ENCODE measurements at places on chromosomes 7 and 10. TPM values are rescaled to one million over a fixed set of nuclear protein-coding genes. Genes with fewer than 3 reads are reported as not detected.

DNA sequence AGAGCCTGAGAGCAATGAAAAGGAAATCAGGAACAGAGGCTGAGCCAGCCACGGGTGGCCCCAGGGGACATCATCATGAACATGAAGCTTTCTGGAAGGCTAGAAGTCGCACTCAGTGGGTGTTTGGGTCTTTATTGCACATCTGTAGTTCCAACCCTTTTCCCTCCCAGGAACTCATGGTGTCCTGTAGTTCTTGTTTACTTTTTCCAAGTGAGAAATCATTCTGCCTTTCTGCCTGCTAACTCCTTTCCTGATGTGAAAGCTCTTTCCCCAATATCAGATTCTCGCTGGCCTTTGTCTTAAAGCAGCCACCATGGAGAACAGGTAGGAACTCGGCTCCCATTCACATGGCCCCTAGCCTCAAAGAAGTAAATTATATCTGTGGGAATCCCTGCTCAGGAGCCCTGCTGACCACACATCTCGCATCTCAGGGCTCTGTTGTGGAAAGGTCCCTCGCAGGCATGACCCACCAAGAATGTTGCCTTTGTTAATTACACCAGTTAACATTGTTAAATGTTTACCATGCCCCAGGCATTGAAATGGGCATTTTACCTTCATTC lies 542.7 kb downstream of the TNS3 start:
- DNase-seq = no peak

- DNase-seq = no peak
These were observed 31.3 kb upstream of the WDFY4 start for GRCh38 chr10:48653347-48653746.

Gene CLCN1
- total RNA-seq = not detected

DNA sequence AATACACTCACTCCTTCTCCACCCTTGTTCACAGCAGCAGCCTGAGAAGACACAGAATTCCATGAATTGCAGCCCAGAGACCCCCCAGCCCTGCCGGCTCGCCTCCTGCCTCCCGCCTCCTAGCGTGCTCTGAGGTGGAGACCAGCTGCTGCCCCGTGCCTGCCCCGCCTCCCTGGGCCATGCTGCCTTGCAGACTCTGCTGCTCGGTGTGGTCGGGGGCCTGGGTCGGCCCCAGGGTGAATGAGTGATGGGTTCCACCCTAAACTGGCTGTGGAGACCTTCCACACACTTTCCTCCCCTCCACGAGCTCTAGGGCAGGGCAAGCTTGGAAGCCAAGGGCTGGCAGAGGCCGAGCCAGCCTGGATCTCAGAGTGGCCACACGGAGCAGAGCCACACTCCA lies 479.3 kb downstream of the DNAJB6 start:
- no peak for DNase-seq

DNA sequence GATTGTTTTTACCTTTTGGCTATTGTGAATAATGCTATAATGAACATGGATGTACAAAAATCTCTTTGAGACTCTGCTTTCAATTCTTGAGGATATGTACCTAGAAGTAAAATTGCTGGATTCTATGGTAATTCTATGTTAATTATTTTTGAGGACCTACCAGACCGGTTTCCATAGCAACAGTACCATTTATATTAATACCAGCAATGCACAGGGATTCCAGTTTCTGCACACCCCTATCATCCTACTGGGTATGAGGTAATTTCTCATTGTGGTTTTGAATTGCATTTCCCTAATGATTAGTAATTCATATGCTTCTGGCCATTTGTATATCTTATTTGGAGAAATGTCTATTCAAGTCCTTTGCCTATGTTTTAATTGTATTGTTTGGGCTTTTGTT lies 9.9 kb upstream of the PPP1R9A start:
- no peak for DNase-seq

GRCh38 chr10:3525832-3526449 lies 259.1 kb downstream of the KLF6 start:
- DNase-seq = no peak

Gene WBP1L
- total RNA-seq = 43.6 TPM

Gene FAM204A
- 22.8 TPM for total RNA-seq

GRCh38 chr7:70707823-70708243 lies 424.1 kb upstream of the GALNT17 start:
- DNase-seq = no peak

- DNase-seq = no peak
These were observed 9.9 kb upstream of the SRRM3 start for GRCh38 chr7:76191783-76192240.

Gene OLAH
- 0.42 TPM for total RNA-seq

Gene ANKRD26
- total RNA-seq = 3.1 TPM

DNA sequence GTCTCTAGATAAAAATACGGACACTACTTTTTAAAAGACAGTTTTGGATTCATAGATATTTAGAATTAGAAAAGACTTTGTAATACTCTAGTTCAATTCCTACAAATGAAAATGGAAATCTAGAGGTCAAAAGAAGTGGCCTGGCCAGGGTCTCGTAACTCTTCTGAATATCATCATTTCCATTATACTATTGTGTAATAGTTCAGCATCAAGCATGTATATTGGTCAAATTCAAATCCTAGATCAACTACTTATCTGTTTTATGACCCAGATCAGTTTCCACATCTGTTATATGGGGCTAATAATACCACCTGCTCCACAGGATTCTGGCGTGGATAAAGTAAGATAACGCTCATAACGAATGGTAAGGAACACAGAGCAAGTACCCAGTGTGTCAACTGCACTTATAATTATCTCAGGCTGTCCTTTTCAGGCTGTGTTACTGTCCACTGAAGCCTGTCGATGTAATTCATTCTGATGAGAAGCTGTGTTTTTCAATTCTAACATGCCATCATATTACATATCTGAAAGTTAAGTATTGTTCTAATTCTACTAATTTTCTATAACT lies 54.3 kb downstream of the ARHGAP21 start:
- DNase-seq = no peak

Gene CDNF
- total RNA-seq = 1.5 TPM

DNA sequence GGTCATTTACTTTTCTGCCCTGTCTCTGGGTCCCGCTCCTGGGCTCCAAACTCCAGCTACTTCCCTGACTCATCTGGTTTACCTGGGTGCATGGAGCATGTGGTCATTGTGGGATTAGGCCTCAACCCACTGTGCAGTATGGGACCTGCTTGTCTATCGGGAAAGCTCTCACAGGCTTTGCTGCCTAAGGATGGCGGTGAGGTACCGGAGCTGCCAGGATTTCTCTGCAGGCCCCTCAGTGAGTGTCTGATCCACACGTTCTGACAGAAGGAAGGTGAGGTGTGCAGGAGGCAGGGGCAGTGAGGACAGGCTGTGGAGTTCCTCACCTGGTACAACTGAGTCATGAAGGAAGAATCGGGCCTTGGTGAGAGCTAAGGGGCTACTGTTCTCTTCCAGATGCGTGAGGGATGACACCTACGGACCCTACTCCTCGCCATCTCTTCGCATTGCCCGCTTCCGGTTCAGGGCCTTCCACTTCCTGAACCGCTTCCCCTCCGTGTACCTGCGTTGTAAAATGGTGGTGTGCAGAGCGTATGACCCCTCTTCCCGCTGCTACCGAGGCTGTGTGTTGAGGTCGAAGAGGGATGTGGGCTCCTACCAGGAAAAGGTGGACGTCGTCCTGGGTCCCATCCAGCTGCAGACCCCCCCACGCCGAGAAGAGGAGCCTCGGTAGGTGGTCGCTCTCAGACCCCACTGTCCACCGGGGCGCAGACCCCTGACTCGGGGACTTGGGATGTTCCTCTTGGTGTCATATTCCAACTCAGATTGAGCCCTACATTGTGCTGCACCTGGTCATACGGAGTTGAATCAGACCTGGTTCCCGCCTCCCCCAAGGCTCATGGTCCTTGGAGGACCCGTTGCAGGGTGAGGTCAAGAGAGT lies 56.7 kb downstream of the C10orf120 start:
- no peak for DNase-seq

DNA sequence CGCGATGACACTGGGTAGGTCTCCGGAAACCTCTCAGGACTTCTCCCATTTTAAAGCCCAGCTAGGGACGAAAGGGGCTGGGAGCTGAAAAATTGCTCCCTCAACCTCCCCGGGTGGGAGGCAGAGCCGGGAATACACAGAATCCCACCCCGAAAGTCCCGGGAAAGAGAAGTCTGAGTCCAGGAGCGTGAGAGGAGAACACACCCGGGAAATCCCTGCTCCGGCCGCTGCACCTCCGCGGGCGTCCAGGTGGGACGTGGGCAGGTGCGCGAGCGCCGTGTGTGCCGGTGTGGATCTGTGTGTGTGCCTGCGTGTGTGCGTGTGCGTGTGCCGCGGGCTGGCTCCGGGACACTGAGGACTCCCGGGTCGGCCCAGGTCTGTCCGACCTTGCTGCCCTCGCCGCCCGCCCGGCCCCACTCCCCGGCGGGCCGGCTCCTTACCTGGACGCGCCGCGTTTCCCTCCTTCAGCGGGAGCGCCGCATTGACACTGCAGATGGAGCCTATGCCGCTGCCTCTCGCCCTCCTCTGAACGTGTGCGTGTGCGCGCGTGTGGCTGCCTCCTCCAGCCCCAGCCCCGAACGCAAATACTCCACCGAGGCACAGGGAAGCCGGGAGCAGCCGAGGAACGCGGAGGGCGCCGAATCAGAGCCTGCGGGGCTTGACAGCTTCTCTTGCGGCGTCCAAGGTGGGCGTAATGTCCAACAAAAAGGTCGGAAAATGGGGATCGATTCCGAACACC lies at the start of gene PLXNA4:
TSS of gene PLXNA4 (minus strand) at position 489 of the 739 bp plus-strand sequence. CDS start 67,777 bp downstream, outside the sequence.
- DNase-seq = no peak

DNA sequence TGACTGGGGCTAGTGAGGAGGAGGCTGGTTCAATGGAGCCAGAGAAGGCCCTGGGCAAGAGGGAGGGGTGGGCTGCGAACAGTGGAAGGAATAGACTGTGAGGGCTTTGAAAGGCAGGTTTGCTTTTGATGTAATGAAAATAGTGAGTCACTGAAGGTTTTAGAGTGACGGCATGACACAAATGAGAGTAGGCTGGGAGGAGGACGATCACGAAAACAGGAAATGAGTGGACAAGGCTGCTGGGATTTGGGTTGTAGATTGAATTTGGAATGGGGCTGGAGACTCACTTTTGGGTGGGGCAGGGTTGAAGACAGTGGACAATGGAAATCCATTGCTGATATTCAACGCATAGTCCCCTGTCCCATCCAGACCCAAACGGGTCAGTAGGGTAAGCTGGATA lies 139.6 kb downstream of the CDH23 start:
- DNase-seq = no peak

Gene RSU1
- total RNA-seq = 38.2 TPM

Gene SEMA3D
- total RNA-seq = 1.1 TPM

Gene SPDYE3
- total RNA-seq = not detected

Gene TFR2
- total RNA-seq = 358 TPM

- no peak for DNase-seq
These were observed 21.3 kb downstream of the ZEB1 start for GRCh38 chr10:31340343-31340742.

DNA sequence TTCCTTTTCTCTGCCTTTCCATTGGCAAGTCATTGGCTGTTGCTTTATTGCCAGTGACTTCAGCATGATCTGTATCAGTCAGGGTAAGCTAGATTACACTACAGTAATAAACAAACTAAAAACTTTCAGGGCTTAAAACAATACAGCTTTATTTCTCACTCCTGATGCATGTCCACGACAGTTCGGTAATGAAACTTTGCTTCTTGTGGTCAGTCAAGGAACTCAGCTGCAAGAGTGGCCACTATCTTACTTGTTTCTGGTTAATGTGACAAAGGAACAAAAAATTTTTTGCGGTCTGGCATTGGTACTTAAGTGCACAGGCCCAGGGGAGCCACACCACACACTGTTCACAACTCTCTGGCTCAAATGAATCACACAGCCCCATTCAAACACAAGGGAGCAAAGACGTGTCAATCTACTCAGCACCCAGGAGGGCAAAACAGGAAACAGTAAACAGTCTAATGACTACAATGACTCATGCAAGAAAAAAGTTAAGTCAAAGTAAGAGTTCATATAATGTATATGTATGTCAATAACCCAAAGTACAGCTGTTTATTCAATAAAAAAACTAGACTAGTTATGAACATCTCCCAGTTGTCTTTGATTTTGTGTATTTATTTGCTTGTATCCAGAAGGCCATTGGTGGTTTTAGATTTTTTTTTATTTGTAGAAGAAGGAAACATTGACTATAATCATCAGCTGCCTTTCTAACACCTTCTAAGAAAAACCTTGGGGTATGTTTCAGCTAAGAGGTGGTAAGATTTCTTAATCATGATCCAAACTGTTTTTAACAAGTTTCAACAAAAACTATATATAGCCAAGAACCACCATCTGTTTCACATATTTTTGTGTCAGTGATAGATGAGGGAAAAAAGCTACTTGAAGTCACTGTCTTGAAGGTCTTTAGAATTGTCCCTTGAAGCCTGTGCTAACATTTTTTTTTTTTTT lies 134.4 kb upstream of the FAM3C start:
- no peak for DNase-seq

Gene OPALIN
- total RNA-seq = not detected

GRCh38 chr7:2956526-2957368 lies 86.9 kb downstream of the CARD11 start:
- DNase-seq = no peak

Gene HOXA6
- not detected for total RNA-seq

Gene TLX1
- total RNA-seq = 0.33 TPM

Gene TRIL
- 0.47 TPM for total RNA-seq

DNA sequence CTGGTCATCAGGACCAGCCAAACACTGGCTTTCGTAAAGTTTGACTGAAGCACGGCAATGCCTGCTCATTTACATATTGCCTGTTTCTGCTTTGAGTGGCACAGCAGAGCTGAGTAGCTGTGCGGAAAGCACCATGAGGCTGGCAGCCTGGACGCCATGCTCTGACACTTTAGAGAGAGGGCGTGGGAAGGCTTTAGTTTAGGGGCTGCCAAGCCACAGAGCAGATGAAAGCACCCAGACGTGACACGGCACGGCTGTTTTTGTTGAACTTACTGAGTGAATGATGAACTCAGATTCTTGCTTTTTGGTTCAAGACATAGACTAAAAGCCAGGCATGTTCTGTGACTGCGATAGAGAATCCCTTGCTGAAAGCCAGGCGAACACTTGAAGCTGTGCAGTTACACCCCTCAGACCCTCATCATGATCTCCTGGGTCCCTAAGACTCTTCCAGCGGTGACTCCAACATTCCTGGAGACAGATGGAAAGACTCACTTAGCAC lies 182.1 kb downstream of the ZMYND11 start:
- DNase-seq = no peak

- no peak for DNase-seq
These were observed 262.0 kb upstream of the ZWINT start for GRCh38 chr10:56623064-56623463.

DNA sequence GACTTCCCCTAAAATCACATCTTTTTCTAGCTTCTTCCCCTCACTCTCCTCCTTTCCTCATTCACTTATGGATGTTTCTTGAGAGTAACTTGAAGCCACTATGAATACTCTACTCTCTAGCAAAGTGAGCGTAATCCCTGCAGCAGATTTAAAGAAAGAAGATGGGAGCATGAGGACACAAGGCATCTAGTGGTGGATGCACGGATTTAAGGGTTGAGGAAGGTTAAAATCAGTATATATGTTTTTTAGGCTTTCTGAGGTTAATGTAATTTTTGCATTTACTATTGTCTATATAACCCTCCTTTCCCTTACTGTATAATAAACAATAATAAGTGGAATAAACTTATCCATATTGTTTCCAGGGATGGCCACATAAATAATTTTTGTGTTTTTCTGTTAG lies 495.2 kb upstream of the TPK1 start:
- no peak for DNase-seq

Gene GPR146
- total RNA-seq = 27.9 TPM

- no peak for DNase-seq
These were observed 321.0 kb downstream of the TCERG1L start for GRCh38 chr10:130990486-130990885.

Gene TET1
- total RNA-seq = 1.2 TPM

GRCh38 chr10:119197921-119198320 lies 9.4 kb upstream of the GRK5 start:
- no peak for DNase-seq

- DNase-seq = no peak
These were observed 54.0 kb upstream of the SLC26A5 start for GRCh38 chr7:103499976-103500375.

Gene CRPPA
- total RNA-seq = 2.3 TPM
